ENCODE measurements at places on chromosomes 2 and 18.

GRCh38 chr2:134717286-134718022 lies 1.3 kb downstream of the TMEM163 start:
- no peak for DNase-seq

DNA sequence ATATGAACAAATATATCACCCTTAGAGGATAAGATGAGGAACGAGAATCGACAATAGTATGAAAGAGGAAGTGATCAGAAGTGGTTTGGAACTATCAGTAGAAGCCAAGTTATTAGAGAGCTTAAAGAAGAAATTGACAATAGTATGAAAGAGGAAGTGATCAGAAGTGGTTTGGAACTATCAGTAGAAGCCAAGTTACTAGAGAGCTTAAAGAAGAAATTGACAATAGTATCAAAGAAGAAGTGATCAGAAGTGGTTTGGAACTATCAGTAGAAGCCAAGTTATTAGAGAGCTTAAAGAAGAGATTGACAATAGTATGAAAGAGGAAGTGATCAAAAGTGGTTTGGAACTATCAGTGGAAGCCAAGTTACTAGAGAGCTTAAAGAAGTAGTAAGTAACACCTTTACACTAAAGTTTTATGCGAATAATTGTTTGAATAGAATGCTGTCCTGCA lies 175.5 kb downstream of the ZNF407 start:
- DNase-seq, result no peak

DNA sequence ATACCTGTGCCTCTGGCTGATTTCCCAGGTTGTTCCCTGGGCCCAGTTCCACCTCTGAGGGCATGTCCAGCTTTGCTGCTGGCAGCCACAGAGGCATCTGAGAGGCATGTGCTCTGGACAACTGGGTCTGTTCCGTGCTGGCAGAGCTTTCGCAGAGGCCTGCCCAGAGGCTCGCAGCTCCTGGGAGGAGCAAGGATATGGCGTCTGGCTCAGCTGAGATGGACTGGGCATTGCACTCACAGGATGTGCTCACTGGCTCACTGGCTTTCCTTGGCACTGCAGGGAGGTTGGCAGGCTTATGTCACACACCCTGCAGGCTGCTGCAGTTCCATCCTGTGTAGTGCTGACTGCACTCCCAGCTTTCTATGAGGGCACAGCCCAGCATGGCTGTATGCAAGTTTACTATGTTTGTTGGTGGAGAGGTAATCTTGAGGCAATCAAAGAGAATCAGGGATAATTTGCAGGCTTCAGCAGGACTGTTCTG lies 172.3 kb downstream of the PRKCE start:
- DNase-seq, result no peak

DNA sequence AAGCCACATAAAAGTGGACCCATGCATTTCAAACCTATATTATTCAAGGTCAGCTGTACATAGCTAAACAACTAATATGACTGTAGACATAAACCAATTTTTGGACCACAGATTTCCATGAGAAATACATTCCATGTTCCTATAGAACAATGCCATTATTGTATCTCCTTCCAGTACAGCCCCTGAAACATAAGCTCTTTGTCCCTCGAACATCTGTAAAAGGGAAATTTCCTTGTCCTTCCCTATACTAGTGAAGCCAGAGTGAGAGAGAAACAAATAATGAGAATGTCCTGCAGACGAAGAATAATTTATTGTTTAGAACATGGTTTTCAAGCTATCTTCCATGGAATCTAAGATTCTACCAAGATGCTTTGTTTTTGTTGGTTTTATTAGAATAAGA lies 75.3 kb downstream of the GORASP2 start:
- no peak for DNase-seq

- no peak for DNase-seq
Observed at GRCh38 chr2:165539985-165540384, 70.5 kb downstream of the CSRNP3 start.

DNA sequence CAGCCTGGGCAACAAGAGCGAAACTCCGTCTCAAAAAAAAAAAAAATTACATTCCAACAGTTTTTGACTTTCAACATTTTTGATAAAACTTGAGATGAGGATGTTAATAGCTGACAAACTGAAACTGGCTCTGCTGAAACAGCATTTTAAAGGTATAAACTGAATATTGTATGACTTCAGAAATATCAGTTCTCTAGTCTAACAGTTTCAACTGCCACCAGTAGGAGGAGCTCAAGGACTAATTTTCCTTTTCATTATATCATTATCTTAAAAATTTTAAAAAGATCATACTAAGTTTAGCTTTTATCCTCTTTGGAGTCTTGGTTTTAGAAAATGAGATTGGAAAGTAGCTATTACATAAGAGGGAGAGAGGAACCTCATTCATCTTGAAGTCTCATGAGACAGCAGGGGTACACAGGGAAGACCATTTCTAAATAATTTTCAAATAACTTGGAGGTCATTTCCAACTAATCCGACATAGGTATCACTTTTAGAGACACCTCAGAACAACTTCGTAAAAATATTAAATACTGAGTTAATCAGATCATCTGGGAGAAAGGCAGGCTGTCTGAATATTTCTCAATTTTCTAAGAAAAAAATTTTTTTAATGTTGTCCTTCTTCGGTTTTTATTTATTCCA lies 37.6 kb upstream of the MCM6 start:
- peak; percentile 32 for DNase-seq

- no peak for DNase-seq
Observed at GRCh38 chr2:96773922-96774321, 13.2 kb downstream of the CNNM4 start.

DNA sequence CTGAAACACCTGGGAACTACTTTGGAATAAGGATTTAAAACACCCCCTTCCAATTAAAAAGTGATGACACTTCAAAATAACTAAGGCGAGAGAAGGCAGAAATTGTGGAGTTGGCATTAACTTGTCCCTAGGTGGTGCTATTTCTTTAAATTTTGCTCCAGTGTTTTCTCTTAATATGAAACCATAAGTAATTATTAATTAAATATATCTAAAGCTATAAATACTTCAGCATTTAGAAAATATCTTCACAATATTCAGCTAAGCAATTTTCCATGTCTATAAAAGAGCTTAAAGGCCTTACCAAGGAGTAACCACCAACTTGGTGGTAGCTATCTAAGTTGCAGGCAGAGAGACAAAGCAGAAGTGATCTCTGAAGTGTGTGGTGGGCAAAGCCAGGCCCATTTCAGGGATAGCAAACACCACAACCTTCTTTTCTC lies 186.8 kb upstream of the PGAP1 start:
- DNase-seq, result peak; percentile 54

DNA sequence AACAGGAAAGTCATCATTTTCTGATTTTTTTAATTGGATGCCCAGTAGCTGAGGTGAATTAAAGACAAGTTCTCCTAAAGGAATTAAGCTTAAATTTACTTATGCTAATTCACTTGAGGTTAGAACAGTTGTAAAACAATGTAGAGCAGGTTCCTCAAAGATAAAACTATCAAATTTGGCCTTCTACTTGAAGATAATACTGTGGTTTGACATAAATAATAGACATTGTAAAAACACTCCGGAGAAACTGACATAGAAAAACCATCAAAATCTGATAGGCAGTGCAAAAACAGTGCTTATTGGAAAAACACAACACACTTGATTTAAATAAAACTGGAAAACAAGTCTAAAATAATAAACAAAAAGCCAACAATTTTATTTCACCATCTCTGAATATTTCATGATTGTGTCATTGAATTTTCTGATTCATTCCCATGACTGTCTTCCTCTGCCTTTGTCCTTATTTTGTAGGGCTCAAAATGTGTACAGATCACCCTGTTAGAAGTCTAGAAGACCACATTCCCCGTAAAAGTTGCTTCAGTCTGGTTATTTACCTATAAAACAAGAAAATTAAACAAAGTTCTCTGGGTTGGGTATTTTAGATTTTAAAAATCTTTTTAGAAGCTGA lies 28.3 kb upstream of the SLC40A1 start:
- DNase-seq, result no peak

DNA sequence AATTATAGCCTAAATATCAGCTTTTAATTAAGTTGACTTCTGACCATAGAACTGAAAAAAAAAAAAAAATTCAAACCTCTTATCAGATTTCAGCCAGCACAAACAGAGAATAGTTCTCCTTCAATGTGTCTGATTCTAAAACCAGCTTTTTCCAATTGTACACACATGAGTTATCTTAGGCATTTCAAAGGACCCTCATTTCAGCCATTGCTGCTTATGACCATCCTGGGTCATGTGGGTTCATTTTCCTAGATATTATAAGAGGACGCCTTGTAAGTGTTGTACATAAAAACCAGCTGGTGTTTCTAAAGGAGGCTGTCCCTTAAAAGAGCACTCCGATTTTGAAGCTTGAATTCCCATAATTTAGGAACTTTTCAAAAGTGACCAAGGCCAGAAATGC lies 62.3 kb upstream of the DYNC1I2 start:
- no peak for DNase-seq

GRCh38 chr2:68769586-68770270 lies 35.1 kb downstream of the ARHGAP25 start:
- DNase-seq, result no peak

DNA sequence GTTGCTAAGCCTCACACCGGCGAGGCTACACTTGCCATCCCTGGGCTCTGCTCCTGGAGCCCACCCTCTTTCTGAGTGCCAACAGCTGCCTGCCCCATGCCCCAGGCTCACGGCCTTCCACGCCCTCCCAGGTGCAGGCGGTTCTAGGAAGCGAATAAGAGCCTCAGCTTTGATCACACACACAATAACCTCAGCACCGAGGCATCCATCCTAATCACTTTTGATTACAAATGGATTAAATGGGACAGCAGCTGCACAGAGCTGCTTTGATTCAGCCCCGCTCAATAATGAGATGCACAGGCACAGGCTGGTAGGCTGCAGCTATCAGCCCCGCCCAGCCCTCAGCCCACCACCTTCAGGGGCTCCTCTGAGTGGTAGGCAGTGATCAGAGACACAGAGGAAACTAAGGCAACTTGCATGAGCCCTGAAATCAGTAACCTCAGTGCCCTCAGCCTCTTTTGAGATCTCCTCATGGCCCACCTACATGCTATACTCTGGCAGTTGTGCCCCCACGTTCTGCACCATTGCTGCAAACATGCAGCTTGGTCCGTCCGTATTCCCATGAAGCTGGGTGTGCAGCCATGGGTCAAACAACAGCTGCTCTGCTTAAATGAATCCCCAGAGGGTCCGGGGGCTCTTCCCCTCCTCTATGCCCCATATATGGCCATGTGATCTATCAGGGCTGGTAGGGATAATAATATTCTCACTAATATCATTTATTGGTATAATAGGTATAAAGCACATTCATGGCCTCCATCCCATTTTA lies 171.4 kb downstream of the SETBP1 start:
- no peak for DNase-seq

DNA sequence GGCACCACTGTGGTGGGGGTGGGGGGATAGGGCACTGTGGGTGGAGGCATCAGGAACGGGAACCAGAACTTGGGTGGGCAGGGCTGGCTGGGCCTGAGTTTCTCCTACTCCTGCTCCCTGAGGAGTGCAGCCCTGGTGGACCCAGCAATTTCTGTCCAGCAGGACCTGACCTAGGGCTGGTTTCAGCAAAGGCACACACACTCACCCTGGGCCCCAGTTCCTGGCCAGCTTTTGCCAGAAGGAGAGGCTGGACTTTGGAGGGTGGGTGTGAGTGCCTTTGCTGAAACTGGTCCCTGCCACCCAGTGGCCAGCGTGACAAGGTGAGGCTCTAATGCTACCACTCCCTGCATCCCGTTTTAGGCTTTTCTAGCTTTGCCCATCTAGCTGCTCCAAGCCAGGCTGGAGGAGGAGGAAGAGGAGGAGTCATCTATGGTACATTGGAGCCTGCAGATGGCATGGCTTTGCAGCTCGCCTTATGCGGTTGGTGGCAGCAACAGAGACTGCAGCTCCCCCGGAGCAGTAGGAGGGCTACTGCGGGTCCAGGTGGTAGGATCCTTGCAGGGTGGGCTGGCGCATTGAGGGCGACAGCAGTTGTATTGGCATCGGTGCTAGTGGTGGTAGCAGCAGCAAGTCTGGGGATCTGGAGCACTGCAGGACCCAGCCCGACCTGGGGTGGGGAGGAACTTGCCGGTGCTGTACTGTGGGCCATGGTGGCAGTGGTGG lies 40.4 kb upstream of the IMP4 start:
- no peak for DNase-seq

DNA sequence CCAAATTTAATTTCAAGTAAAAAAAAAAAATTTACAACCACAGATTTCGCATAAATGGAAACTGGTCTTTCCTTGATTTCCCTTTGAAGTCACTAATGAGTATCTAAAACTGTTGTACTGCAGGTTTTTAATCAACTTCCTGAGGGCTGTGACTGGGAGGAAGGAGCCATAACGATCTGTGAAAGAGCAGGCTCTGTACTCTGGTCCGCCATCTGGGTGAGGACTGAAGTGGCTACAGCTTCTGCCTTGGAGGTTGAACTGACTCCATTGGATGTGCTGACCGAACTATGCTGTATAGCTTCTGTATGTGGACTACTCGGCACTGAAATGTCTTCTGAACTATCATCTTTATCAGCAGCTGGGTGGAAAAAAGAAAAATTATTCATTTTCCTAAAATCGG lies 69.3 kb upstream of the CHN1 start:
- DNase-seq, result no peak

- DNase-seq, result no peak
Observed at GRCh38 chr2:52895726-52896340, 871.8 kb upstream of the CHAC2 start.

DNA sequence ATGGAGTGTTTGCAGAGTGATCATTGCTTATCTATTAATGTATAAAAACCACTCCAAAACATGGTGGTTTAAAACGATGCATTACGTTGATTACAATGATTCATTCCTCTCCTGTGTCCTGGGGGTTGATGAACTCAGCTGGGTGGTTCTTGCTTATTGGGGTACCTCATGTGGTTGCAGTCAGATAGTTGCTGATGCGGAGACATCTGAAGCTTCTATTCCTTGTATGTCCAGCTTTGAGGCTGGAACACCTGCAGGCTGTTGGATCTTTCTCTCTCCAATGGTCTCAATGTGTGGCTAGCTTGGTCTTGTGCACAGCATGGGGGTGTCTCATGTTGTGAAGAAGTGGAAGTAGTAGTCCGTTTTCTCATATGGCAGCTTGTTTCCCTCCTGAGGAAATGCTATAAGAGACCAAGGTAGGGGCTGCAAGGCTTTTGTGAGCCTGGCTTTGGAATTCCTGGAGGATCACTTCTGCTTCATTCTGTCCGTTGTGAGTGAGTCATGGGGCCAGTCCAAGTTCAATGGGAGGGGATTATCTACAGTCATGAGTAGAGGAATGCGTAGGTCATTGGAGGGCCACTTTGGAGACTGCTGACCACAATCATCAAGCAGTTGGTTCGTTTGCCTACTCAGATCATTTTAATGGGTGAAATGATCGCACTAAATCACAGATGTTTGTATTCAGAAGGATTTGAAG lies 601.0 kb downstream of the SLC4A3 start:
- no peak for DNase-seq

- no peak for DNase-seq
Observed at GRCh38 chr2:20188851-20189250, 36.1 kb downstream of the SDC1 start.

GRCh38 chr2:15645720-15646385 lies 54.2 kb downstream of the DDX1 start:
- no peak for DNase-seq
